Right cardiac atrium (tissue), 5 donors: ENCODE measurements at places on chromosomes 1 and 21.
A peak's percentile ranks its signal among the peaks of the same experiment; 100 is the strongest.

DNA sequence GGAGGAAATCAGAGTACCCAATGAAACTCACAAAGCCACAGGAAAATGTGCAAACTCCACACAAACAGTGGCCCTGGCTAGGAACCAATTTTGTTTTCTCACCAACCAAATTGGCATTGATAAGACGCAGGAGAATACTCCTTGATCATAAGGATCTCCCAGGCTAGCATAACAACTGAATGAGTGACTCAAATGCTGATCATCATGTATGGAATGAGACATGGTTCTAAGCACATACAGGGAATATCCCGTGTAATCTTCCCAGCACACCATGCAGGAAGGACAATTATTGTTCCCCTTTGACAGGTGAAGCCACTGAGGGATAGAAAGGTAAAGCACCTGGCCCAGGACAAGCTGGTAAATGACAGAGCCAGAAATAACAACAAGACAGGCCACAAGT is 180.0 kb upstream of the DUSP10 start:
- DNase-seq, result no peak

DNA sequence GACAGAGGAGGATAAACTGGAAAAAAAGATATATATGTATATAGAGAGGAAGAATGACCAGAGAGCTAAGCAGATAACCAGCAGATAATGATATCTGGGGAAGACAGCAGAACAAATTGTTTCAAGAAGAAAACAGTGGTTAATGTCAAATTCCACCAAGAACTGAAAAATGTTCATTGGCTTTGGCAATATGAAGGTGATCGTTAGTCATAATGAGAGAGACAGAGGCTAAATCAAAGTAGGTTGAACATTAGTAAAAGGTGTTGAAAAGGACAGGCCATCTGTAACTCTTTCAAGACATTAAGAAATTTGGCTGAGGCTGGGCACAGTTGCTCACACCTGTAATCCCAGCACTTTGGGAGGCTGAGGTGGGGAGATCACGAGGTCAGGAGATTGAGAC is 25.3 kb upstream of the CR2 start:
- no peak for DNase-seq

DNA sequence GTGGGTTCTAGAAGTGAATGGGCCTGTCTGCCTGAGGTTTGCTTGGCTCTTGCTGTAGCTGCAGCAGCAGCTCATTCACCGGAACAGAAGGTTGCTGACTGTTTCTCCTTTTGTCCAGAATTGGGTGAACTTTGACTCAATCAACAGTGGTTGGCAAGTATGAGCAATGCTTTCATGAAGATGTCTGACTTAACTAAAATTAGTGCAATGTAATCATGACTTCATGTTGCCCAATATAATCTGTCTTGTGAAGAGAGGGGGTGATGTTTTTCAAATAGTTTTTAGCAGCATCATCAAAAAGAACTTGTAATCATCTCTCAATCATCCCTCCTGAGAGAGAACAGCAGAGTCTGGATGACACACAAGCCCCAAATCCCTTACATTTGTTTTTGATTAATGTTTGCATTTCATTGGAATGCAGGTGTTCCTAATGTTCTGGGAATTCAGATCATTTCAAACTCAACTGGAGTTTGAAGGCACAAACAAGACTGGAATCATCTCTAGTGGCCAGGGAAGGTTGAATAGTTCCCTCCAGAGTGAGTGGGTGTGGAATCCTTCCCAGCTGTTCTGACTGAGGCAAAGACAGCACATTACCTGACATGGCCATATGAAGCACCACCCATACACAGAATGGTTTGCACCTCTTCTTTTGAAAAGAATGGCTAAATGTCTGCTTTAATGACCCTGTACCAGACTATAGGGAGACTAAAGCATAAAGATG is 82.9 kb downstream of the HLX start:
- DNase-seq, result no peak

DNA sequence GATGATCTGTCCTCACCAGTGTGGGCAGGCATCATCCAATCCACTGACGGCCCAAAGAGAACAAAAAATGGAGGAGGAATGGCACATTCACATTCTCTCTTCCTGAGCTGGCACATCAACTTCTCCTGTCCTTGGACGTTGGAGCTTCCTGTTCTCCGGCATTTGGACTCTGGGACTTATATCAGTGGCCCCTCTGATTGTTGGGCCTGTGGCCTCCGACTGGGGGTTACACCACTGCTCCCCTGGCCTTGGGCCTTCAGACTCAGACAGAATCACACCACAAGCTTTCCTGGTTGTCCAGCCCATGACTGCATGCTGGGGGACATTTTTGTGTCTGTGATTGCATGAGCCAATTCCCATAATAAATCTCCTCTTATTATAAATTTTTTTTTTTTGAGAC is 20.1 kb downstream of the IFNLR1 start:
- DNase-seq, result no peak

- no peak for DNase-seq
Observed at GRCh38 chr1:59285691-59286090, 11.2 kb upstream of the FGGY start.

- peak; percentile 64 for DNase-seq
Observed at GRCh38 chr1:156100205-156100995, 14.1 kb upstream of the LMNA start.

DNA sequence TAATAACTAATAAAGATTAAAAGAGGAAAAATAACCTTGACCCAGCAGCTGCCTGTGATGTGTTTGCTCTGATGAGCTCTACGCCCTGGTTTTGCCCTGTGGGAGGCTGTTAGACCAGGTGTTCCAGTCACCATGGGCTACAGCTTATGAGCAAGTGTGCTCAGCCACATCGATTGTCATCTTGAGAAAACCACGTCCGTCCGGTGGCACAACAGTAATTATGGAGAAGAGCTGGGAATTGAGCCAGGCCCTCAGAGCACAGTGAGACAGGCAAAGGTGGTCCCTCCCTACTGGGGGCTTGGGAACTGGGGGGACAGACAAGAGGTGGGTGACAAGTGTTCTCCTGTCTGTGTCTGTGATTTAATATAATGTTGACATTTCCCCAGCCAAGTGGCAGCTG is 420.5 kb downstream of the MATN1 start:
- DNase-seq, result no peak

- DNase-seq, result no peak
Observed at GRCh38 chr1:58570817-58571216, 6.2 kb downstream of the TACSTD2 start.

DNA sequence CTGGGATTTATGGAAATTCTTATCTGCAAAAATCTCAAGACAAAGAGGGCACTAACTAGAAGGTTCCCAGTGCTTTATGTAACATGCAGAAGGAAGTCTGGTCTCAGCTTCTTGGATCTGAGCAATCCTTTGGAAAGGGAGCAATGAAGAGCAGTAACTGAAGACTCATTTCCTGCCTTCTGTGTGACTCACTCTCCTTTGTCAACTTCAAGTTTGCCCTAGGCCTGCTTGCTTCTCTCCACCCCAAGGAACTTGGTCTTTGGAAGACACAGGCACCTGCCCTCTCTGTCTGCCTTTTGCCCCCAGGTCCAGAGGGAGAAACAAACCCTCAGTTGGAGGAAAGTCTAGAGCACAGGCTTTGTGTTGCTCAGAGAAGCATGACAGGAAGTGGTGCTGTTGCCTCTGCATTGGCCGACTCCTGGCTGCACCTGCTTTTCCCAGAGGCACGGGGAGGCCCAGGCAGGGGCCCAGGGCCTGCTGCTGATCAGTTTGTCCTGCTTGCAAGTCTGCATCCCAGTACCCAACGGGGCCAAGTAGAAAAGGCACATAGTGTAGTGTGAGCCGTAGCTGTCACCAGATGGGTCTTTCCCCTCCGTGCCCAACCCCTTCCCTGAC is 137.2 kb downstream of the DHRS3 start:
- DNase-seq, result no peak

DNA sequence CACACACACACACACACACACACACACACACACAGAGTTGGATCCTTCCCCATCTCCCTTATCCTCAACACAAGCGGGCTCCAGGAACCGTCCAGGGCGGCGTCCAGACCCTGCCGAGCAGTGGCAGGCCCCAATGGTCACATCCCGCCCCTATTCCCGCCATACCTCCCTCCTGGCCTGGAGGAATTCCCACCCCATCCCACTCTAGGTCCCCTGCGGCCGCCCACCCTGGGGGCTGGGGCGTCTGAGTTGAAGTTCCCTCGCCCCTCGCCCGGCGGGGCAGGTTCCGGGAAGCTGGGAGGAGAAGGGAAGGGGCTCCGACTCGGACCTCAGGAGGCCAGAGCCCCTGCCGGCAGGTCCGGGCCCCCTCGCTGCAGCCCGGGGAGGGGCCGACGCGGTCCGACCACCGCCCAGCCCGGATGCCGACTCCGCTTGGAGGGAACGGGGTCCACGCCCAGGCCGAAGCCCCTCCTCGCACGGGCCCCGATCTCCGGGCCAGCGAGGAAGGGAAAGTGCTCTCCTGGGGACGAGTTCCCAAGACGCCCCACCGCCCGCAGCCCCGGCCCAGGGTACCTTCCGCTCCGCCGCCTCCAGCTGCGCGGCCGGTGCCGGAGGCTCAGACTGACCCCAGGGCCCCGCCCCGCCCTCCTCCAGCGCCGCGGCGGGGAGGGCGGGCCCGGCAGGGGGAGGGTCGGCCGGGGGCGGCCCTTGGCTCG is at the start of gene RHOC:
Gene RHOC (minus strand): TSS at position 623 of the 716 bp plus-strand sequence. CDS start 3,328 bp downstream, outside the sequence.
- DNase-seq, result peak; percentile 90

DNA sequence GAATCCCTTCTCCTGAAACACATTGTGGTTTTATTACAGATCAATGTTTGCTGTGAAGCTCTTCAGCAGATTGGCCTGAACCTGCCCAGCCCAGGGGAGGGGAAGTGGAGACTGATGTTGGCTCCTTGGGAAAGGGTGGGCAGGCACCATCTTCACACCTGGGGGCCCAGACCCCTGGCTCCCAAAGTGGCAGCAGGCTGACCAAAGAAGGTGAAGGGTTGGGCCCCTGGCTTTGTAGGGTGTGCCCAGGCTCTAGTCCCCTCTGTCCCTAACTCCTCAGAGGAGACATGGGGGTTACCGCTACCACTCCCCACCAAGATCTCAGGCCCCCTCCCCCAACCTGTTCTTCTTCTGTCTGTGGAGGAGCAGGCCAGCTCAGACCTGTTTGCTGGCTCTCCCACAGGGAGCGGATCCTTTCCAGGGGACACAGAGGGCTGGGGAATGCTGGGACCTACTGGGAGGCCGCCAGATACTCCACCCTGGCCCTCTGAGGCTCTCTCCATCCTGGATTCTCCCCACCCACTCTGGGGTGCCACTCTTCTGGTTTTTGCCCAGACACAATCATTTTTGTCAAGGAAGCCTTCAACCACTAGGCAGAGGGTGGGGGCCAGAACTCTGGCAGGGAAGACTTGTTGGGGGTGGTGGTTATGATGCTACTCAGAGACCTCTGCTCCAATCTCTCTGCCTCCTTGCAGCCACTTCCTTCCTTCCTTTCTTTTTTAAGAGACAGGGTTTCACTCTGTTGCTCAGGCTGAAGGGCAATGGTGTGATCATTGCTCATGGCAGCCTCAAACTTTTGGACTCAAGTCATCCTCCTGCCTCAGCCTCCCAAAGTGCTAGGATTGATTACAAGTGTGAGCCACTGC is 5.0 kb upstream of the EFNA3 start:
- DNase-seq, result peak; percentile 29
